ENCODE measurements at places on chromosomes 5 and 9.

DNA sequence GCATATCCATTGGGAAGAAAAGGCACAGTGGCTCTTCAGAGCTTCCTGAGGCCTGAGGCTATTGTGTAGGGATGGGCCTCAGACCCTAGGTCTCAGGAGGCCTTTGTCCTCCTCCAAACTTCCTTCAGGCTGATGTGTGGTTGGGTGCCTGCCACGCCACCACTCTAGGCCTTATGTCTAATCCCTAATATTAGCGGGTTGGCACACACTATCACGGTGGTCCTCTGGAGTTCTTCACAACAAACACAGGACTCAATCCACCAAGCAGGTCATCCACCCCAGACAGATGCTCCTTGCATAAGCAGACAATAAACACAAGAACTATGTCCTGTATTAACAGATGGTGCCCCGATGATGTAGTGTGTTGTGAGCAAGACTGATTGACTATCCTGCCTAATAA, 31.0 kb upstream of the FSTL4 start:
- DNase-seq, result no peak

- DNase-seq, result no peak
Measured at GRCh38 chr5:10653043-10653442, 89.2 kb downstream of the ANKRD33B start.

DNA sequence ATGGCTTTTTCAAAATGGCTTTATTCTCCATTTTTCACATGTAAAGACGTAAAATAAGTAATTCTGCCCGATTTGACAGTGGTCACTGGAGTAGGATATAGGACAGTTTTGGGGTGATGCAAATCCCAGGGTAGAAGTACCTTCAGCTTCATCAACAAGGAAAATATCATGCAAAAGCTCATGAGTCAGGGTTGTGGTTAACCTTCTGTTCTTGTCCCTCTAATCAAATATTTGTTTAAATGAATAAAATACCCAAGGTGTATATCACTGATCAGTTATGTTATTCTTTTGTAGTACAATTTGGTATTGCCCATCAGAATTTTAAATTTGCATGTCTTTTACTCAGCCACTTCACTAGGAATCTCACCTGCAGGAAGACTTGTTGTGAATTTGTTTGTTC, 40.0 kb downstream of the FBXL7 start:
- no peak for DNase-seq

- DNase-seq, result no peak
Measured at GRCh38 chr5:39750661-39751060, 325.9 kb upstream of the DAB2 start.

DNA sequence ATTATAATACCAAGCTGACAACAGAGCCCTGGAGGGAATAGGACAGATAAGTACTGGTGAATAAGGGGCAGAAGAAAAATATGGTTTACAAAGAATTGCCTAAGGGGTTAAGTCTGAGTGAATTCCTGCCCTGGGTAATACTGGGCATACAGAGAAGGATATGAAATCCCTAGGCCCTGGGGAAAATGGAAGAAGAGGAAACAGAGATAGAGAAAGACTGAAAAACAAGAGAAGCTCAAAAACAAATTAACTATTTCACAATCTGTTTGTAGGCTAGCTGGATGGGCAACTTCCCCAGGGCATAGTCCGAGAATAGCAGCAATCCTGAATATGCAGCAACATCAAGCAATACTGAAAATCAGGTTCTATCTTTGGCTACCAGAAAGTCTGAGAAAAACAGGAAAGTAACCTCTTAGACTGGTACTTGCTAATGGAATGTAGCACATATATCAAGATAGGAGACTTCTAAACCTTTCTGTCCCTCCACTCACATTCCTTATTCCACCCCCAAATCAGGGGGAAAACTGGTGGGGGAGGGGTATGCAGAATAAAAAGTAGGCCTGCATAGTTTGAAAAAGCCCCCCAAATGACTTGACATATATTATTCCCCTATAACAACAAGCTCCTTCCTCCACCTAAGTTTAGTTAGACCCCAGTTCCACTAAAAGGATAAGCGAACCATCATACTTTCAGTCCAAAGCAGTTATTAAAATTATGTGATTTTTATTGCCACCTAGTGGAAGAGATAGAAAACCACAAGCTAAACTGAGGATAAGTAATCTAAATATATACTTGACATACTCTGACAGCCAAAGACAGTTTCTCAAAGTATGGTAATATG, 20.6 kb downstream of the SLC38A9 start:
- peak; percentile 36 for DNase-seq

- DNase-seq, result no peak
Measured at GRCh38 chr5:983238-983524, 25.4 kb upstream of the NKD2 start.

DNA sequence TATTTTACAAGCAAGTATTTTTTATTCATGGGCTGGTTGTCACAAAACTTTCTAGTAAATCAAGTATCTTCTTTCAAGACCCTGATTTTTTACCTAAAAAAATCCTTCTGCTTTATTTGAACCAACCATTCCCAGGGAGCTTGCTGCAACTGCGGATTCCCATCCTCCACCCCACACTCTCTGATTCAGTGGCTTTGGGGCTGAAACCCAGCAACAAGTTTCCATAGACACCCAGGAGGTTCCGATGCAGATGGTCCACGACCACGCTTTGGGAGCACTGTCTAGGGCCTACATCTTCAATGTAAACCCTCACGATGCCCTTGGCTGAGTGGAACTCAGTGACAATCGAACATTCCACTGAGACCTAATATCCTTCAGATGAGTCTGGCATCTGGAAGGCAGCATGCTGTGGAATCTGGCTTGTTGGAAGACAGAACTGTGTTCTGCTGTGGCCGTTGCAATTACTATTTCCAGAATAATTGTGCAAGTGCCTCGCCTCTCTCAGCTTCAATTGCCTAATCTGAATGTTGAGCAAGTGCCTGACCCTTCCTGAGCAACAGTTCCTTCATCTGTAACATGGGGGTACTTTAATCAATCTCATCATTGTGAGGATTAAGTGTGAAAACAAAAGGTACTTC, 105.1 kb downstream of the INSYN2B start:
- DNase-seq, result no peak

- no peak for DNase-seq
Measured at GRCh38 chr9:82117026-82117811, 128.6 kb downstream of the SPATA31D1 start.

DNA sequence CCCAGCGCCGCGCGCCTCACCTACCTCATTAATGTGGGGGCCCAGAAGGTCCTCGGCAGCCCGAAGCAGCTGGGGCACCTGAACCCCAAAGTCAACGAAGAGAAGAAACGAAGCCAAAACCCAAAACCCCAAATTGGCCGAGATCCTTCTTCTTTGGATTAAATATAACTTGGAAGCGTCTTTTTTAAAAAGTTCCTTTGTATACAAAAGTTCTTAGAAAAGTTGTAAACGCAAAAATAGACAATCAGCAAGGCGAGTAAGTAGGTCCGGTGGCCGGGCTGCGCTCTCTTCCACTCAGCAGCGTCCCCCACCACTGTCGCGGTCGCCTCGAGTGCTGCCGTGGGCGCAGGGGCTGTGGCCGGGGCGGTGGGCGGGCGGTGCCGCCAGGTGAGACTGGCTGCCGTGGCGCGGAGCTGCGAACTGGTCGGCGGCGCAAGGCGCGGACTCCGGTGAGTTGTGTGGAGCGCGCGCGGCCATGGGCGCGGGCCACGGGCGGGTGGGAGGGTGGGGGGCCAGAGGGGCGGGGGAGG, 360 bp downstream of the KLF4 start:
- no peak for DNase-seq

DNA sequence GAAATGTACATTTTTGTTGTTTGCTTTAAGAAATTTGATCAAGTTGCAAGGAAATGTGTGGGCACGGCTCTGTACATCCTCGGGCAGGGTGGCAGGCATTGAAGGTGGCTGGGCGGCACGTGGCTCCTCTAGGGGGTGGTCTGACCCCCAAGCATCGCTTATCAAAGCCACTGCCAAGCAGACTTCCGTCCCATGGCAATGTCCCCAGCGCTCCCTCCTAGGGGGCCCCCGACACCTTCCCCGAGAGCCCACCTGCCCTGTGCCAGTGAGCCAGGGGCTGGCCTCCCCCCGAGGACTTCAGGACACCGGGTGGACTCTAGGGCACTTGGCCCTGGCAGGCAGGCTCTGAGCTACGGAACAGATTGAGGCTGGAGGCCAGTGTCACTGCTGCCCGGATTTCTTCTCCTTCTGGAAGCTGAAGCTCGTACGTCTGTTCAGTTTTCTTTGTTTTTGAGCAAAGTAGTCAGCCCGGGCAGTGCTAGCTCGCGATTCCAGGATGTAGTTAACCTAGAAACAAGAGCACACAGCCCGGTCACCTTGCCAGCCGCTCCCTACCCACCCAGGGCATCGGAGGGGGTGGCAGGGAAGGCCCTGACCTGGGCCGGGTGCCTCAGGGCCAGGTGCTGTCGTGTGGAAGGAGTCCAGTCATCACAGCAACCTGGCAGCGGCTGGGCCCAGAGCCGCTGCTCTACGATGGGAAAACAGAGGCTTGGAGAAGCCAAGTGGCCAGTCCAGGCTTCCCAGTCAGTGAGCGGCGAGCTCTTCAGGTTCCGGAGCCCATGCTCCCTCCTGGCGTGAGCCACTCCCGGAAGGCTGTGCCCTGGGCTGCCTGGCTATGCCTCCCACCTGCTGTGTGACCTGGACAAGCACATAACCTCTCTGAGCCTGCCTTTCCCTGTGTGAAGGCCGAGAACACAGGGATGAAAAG, 177.1 kb downstream of the GAPVD1 start:
- no peak for DNase-seq

GRCh38 chr5:60805463-60805862, 38.6 kb downstream of the ELOVL7 start:
- DNase-seq, result no peak

DNA sequence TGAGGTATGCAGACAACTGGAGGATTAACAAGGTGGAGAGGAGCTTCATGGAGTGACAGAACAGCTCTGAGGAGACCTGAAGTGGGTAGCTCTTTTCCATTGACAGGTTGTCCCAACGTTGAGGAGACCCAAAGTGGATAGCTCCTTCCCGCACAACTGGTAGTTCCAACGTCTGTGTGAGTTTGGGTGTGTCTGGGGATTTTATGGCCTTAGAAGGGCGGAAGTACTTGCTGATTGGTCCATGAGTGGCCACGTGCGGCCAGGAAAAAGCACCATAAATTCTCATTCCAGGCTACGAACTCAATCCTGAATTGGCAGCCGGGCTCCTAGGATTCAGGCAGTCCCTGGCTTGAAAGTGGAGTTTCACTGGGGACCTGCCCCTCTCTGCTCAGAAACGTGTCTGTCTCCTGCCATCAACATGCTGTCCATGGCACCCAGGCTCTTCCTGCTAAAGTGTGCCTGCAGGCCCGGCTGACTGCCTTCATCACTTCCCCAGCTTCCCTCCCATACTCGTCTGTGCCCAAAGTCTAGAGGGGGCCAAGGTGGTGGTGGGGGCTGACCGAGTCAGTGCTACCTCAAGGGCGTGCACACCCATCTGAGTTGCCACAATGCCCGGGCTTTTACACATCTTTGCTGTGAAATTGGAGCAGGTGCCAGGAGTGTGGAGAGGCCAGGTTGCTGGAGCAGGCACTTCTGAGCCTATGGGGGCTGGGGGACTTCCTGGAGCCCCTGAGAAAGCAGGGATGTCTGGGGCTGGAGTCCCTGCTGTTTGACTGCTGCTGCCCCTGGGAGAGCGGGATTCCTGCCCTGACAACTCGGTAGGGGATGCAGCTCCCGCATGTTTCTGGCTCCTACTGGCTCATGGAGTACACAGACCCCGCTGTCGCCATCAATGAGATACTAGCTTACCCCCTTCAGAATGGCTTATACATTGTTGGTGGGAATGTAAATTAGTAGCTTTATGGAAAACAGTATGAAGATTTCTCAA, 2034.6 kb upstream of the ACO1 start:
- no peak for DNase-seq

DNA sequence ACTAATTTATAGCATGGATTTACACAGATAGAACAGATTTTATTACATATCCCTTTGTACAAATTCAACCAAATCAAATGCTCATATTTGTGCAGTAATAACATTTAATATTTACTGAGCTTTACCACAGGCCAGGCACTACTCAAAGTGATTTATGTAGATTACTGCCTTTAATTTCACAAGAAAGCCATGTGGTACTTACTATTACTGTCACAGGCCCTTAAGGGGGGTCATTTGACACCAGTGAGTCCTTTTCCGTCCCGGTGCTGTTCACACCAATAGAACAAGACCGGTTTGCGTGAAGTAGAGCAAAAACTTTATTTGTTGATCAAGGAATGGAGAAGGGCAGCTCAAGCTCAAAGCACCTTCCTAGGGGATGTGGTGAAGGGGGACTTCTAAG, 308.5 kb upstream of the KCNN2 start:
- no peak for DNase-seq

DNA sequence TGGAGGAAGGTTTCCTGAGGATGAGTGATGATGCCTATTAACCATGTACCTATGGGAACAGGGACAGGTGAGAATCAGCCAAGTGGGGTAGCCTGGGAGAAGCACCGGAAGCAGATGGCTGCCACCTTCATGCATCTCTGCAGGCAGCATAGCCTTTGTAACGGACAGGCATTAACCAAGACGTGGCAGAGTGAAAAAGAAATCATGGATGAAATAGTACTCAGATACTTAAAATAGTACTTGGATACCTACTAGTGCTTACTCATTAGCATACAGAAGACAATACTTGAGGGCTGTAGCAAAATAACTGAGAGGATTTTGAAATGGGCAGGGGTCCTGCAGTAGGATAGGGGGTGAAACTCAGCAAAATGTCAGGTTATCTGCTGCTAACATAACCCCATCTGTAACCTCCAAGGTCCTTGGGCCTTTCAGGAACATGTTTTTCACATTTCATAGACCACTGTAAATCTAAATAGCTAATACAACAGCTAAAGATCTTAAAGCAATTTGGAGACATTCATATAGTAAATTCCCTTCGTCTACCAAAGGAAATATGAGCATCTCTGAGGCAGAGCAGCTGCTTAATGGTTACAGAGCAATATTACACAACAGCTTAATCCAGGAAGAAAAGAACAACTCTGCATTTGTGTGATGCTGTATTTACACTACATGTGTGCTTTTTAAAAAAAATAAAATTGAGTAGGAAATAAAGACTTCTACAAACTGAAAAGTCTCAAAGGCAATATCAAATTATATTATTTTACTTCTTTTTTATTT, 154.3 kb downstream of the NFIB start:
- DNase-seq, result no peak

- DNase-seq, result no peak
Measured at GRCh38 chr5:122455939-122456338, 143.9 kb downstream of the SNCAIP start.

DNA sequence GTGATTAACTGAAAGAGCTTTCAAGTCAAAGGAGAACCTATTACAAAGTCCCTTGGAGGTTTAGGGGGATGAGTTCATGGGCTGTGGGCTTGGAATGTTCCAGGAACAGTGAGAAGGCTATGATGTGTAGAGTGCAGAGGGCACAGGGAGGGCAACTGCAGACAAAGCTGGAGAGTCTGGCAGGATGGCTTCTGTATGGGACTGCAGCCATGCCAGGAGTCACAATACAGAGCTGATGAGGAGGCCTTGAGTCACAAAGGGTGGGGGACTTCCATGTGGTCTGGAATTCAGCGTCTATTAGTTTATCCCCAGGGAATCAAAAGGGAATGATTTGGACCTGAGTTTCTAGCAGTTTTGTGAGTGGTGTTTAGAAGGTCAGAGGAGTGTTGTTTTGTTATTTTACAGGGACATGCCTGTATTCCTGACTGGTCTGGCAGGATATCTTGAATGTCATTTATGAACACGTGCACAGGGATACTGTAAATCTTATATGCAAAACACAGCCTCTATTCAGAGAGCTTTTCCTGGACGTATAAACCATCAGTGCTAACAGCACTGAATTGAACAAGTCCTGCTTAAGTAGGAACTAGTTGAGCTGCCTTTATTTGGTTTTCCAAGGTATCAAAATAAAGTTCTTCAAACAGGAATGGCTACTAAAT, 14.3 kb upstream of the TEK start:
- no peak for DNase-seq

Data from CD4-positive, alpha-beta T cell treated with Interleukin-12 subunit alpha and Interleukin-12 subunit beta, for 1 hour (primary cell).